B cell (primary cell): ENCODE measurements at places on chromosomes 12 and 14.
A peak's percentile ranks its signal among the peaks of the same experiment; 100 is the strongest.

- no peak for DNase-seq
Measured at GRCh38 chr12:117255386-117255785, 65.1 kb upstream of the FBXO21 start.

DNA sequence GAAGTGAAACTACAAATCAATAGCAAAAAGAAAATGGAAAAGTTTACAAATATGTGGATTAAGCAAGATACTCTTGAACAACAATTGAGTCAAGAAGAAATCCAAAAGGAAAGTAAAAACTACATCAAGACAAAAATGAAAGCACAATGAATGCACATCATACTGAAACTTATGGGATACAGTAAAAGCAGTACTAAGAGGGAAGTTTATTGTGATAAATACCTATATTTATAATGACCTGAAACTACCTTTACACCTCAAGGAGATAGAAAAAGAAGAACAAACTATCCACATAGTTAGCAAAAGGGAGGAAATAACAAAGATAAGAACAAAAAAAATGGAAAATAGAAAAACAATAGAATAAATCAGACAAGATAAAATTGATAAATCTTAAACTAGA is 375.0 kb downstream of the TRHDE start:
- DNase-seq = no peak

DNA sequence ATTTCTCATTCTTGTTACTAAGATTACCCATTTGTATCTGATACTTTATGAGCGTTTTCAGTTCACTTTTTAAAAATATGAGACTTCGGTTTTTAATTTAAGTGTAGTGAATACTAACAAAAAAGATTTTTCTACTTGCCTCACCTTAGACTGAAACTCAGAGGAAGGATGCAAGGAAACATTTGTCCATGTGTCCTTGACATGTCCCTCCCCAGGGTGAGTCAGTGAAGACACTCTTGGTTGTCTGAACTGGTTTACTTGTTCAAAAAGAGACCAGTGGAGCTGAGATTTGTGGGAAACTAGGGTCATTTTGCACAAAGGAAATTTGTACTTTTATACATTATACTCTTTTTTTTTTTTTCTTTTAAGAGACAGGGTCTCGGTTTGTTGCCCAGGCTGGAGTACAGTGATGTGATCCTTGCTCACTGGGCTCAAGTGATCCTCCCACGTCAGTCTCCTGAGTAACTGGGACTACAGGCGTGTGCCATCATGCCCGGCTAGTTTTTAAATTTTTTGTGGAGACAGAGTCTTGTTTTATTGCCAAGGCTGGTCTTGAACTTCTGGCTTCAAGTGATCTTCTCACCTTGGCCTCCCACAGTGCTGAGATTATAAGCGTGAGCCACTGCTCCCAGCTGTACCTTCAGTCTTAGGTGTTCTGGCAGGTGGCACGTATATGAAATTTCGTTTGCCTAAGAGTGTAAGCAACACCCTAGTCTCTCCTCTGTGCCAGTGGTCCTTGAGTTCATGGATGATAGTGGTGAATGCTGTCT is 56.7 kb downstream of the PPFIBP1 start:
- DNase-seq = no peak

GRCh38 chr14:40623643-40624042 is 983.0 kb upstream of the LRFN5 start:
- DNase-seq = no peak

DNA sequence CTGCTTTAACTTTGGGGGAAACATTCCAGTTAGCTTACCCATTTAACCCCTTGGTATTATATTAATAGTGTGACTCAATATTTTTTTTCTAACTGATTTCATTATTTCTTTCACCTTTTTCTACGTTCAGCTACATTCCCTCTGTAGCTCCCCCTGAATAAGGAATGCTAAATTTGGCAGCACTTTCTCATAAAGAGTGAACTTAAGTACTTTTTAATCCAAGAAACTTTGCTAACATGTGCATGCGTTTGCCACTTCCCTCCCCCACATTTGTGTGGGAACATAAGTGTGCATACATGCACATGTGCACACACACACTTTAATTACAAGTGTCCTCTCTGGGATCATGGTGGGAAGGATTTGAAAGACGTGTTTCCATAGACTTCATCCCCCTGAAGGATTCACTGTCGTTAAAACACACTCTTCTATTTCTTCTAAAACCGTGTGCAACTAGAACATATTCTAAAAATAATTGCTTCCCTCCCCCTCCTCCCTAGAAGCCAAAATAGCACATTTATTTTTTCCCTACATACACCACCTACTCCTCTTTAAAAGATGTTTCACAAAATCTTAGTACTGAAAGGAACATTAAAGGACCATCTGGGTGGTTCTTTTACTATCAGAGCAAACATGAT is 142.6 kb downstream of the PPM1H start:
- DNase-seq = no peak

DNA sequence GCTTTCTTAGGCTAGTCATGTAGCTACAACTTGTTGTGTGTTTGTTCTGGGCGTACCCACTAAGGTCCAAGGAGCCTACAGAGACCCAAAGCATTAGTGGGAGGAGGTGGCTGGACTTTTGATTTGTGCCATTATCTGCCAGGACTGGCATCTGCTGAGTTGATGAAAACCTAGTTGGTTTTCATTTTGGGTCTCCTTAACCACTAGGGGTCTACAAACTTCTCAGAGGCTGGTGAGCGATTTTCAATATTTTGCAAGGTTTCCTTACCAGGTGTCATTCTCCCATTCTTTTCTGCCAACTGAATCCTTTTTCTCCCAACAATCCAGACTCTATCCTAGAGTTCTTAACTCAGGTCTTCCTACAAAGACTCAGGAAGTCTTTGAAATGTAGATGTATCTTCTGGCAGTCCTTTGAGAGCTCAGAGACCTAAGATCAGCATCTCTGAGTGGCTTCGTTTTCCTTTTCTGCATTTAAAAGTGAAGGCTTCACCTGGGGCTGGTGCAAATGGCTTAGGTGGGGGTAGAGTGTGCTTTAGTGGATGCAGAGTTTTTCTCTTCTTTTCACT is 150.0 kb upstream of the RMST start:
- DNase-seq = no peak

DNA sequence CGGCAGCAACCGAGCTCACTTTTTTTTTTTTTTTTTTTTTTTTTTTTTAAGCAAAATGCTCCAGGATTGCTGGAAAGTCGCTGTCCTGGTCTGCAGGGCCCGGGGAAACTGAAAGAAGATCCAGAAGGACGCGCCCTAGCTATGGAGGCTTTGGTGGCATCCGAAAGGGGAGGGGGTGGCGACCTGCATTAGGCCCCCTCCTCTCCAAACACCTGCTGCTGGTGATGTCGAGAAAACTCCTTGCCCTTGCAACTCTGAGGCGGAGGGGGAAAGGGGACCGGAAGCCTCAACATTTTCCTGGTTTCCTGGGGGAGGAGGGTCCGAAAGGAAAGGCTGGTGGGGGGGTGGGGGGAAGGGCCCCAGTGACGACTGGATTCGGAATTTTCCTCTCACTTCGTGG is 421.1 kb downstream of the VRK1 start:
- no peak for DNase-seq

GRCh38 chr14:69038455-69039287 is 59.6 kb upstream of the ACTN1 start:
- no peak for DNase-seq

GRCh38 chr12:45622210-45622937 is 107.1 kb upstream of the ARID2 start:
- DNase-seq = no peak

DNA sequence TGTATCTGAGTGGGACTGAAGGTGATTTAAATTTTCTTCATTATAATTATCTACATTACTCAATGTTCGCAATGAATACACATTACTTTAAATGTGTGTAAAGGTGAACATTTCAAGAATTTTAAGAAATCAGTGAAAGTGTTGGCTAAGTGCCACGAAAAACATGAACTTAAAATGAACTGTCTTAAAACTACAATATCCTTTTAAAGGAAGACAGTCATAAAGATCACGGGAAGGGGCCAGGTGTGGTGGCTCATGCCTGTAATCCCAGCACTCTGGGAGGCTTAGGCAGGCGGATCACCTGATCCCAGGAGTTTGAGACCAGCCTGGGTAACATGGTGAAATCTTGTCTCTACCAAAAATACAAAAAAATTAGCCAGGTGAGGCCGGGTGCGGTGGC is 11.2 kb downstream of the MOK start:
- no peak for DNase-seq

- no peak for DNase-seq
Measured at GRCh38 chr12:64889434-64890216, 65.2 kb downstream of the TBC1D30 start.

DNA sequence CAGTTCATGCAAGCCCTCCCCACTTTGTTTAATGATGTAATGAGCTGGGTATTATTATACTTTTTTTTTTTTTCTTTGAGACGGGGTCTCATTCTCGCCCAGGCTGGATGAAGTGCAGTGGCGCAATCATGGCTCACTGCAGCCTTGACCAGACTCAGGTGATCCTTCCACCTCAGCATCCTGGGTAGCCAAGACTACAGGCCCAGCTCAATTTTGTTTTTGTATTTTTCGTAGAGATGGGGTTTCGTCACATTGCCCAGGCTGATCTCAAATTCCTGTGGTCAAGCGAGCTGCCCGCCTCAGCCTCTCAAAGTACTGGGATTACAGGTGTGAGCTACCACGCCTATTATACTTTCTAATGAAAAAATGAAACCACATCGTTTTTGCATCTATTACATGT is 4.5 kb upstream of the DCAF11 start:
- DNase-seq = no peak

DNA sequence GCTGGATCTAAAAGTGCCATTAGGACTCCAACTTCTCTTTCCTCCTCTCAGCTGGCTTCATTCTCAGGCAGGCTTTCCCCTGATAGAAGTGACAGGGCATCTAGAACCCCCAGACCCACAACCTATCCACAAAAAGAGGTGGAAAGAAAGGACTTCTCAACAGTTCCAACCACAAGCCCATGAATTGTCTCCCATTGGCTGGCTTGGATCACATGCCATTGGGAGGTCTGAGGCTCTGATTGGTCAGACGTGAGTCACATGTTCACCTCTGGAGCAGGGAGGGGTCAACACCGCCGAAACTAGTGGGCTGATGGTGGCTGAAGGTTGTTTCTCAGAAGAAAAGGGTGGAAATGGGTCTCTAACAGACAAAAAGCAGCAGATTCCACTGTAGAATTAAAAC is 47.2 kb downstream of the DRAM1 start:
- no peak for DNase-seq

DNA sequence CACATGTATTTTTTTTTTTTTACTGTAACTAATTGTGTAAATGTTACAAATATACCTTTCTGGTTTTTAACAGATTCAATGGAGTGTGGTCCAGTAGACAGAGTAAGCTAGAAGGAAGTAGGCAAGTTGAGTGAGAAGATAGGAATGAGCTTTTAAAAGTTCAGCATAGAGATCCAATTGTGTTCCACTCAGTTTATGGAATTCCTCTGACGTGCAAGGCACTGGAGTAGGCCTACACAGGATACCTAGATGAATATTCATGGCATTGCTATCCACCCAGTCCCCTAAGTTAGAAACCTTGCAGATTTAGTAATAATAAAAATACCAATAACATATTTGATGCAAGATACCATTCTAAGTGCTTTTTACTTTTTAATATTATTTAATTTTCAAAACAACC is 225.6 kb upstream of the ARID2 start:
- DNase-seq = no peak

DNA sequence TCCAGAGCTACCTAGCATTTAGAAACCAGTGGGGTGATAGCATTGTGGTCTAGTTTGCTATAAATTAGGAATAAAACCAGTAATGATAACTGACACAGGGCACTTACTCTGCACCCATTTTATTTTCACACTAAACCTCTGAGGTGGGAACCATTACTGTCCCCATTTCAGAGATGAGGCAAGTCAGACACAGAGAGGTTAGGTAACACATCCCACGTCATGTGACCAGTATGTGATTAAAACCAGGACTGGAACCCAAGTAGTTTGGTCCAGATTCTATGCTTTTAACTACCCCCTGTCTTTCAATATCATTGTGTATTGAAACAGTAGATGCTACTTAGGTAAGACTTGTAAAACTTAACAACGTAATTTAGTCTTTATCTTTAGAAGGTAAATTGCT is 110.2 kb downstream of the PLXNC1 start:
- no peak for DNase-seq

- DNase-seq = no peak
Measured at GRCh38 chr12:123410041-123410412, 26.1 kb downstream of the KMT5A start.

DNA sequence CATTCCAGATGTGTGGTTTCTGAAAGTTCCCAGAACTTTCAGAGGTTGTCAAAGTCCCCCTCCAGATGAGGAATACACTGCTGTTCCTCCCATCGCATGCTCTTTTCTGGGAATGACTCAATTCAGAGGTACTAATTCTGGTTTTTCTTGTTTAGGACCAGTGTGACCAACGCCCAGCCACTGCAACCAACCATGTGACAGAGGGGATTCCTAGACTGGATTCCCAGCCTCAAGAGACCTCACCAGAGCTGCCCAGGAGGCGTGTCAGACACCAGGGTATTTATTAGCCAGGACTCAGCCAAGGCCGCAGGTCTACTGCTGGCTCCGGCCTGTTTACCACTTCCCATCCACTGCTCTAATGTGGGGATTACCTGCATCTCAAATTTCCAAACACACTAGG is 24.2 kb downstream of the TRAFD1 start:
- no peak for DNase-seq

DNA sequence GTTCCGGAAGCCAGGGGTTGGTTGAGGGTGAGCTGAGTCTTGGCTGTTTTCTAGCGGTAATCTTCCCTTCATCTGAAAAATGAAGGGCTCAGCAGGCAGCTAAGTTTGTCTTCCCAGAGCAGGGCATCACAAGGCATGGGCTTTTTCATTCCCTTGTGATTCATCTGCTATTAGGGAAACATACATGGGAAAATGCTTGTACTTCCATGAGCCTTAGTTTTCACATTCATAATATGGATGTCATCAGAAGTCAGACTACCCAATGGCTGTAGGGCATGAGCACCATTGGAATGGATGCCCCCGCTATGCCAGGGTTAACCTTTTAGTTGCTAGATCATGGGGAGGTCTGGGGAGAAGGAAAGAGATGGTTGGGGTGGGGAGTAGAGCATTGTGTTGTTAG is 18.7 kb downstream of the HELB start:
- DNase-seq = no peak

- DNase-seq = no peak
Measured at GRCh38 chr12:114918535-114919233, 234.7 kb upstream of the TBX3 start.

- no peak for DNase-seq
Measured at GRCh38 chr12:132788375-132789098, 26.9 kb upstream of the ANKLE2 start.

DNA sequence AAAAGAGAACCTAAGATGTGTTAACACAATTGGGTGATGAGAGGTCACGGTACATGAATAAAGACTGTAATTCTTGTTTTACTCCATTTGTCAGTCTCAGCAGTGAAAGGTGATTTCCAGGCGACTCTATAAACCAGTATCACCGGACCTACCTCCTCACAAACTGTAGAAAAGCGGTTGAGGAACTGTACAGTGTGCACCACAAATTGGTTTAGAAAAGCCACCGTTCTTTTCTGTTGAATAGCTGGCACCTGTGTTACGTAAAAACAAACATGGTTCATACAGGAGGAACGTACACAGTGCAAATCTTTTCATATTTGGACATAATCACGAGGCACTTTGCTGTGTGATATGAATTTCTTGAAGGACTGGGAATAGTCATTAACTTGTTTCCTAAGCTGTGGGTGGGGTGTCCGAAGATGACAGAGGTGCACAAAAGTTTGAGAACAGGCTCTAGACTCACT is 663 bp downstream of the WASHC3 start:
- peak; percentile 78 for DNase-seq
